ENCODE measurements at places on chromosomes 1 and 21. TPM values are rescaled to one million over a fixed set of nuclear protein-coding genes. Genes with fewer than 3 reads are reported as not detected.

- DNase-seq, result no peak
These were observed 8.2 kb downstream of the EXOC8 start for GRCh38 chr1:231329483-231329882.

- DNase-seq, result no peak
These were observed 17.1 kb downstream of the RC3H1 start for GRCh38 chr1:174005032-174005431.

DNA sequence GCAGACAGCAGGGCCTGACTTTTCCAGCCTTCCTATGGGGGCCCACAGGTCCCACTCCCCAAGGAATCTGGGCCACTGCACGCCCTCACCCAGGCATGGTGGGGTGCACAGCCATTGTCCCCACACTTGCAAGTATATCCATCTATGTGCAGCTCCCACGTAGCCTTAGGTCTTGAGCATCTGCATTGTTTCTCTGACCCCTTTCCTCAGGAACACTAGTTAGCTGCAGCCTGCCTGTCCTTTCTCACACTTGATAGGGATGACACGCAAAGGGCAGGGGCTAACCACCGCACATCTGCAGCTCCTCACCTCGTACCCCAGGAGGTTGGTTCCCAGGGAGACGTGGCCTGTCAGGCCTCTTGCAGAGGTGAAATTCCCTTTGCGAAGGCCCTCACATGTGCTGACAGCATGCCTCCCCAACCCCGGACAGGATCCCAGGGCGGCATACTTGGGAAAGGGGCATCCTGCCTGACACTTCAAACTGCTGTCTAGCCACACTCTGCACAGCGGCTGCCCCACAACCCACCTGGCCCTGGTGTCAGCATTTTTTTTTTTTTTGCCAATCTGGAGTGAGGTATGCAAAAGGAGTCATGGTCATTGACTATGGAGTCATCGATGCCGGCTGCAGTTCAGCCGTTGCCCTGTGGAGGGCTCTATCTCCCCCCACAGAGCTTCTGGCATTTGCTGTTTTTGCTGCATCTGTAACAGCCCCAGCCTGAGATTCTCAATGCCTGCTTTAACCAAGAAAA is 5.0 kb downstream of the JMJD4 start:
- peak; percentile 58 for DNase-seq

DNA sequence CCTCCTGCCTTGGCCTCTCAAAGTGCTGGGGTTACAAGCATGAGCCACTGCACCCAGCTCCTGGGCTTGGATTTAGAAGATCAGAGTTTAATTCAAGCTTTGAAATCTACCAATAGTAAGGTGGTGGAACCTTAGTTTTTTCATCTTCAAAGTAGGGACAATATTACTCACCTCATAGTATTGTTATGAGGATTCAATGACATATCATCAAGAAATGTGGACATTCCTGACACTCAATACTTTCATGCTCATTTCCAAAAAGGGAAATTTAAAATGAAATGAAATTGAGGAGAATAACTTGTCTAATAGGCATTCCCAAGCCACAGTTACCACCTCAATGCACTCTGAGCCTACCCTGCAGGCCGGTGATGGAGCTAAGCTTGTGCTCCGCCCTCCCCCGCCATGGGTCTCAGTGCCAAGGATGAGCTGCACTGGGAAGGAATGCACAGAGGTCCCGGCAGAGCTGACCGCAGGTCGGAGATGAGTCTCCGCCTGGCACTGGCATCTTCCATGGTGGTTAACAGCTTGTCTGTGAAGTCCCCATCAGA is 56.5 kb upstream of the BCAR3 start:
- peak; percentile 99 for DNase-seq

Gene RNU1-3
- 306 TPM for total RNA-seq

Gene THEMIS2
- total RNA-seq, result 4.3 TPM

GRCh38 chr1:25054526-25055323 is 124.6 kb upstream of the RUNX3 start:
- DNase-seq, result no peak

DNA sequence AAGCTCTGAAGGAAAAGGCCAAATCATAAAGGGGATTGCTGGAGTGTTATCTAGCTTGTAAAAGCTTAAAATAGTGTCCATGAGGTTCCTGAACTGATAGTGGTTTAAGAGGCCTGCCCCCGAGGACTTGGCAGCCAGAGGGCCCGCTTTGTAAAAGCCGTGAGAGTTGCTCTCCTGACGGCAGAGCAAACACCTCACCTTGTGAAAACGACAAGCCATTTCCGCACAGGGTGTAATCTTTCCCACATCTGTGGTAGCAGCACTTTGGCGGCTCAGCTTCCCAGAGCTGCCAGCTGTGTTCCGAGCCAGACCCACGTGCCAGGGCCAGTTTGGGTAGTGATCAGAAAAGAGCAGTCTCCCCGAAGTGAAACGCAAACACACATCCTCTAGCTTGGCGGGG is 37.0 kb downstream of the SERBP1 start:
- DNase-seq, result no peak

Gene MTX1
- 96.7 TPM for total RNA-seq

Gene CLEC20A
- total RNA-seq, result not detected

GRCh38 chr1:10910681-10911489 is 101.6 kb upstream of the TARDBP start:
- DNase-seq, result no peak

DNA sequence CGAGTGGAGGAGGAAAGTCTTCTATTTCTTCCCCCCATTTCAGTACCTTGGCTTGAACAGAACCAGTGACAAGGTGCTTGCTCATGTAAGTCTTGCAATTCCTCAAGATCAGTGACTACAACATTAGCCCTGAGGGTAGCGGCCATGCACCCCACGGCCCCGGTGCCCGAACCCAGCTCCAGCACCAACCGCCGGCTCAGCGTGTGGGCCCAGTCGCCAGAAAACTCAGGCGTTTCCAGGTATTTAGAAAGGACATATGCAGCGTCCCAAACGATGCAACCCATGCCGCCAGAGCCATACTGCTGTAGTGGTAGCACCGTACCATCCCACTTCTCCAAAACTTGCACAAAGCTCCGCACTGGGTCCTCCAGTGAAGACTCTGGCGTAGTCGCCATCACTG is 11.2 kb upstream of the MANEAL start:
- DNase-seq, result no peak

- peak; percentile 53 for DNase-seq
These were observed 26.2 kb upstream of the TADA1 start for GRCh38 chr1:166902279-166902678.

DNA sequence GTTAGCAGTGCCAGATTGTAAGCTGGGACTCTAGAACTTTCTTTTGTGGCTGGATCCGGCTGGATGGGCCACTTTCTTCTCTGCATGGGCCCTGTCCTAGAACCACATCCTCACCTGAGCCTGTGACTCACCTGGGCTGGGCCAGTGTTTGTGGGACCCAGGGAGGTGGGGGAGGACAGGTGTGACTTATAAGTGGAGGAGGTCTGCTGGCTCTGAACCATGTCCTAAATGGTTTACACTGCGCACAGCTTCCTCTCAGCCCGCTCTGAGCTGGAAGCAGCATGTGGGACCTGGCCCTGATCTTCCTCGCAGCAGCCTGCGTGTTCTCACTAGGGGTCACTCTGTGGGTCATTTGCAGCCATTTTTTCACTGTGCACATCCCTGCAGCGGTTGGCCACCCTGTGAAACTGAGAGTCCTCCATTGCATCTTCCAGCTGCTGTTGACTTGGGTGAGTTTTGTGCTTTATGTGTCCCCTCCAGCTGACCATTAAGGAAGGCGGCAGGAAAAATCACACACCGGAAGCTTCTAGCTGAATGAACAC is at the start of gene AADACL3:
TSS of gene AADACL3 (plus strand) at position 215 of the 542 bp plus-strand sequence. CDS start at position 282, 67 bp downstream.
- DNase-seq, result no peak

DNA sequence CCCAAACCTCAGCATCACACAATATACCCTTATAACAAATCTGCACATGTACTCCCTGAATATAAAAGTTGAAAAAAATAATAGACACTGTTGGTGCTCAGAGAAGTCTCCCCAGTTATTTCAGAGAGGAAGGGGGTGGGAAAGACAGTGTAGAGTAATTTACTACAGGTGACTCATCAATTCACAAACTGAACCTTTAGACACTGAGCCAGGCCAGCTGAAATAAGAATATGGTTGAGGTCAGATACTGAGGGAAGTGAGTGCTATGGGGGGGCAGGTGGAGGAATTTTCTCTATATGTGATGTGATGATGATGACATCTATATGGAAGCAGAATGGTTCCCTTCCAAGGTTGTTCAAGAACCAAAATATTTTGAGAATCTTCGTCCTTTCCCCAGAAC is 50.1 kb downstream of the MRPL39 start:
- DNase-seq, result no peak

DNA sequence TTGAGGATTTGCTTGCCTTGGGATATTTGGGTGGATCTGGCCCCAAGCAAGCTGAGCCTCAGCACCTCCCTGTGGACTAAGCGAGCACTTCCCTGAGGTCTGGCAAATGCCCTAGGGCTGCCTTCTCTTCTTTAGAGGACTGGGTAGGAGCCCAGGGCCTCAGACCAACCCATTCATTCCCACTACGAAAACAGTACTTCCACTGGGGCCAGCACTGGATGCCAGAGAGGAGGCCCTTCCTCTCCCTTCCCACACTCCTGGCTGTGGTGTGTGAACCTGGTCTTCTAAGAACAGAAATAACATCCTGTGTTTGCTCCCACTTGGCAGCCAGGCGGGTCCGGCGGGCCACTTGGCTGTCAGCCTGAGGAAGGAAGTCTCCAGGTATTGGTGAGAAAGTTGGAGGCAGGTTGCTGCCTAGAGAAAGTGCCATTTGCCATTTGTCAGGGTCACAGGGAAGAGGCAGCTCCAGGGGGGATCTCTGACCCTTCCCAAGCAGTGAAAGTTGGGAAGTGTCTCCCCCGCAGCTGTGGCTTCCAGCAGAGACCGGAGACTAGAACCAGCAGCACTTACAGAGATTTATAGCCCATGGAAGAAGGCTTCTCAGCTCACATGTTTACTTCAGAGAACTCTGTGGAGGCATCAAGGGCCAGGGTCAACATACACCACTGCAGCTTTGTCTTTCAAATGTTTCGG is 323.5 kb downstream of the SIPA1L2 start:
- peak; percentile 54 for DNase-seq

Gene HES3
- total RNA-seq, result not detected

Gene ATP5PO
- total RNA-seq, result 436 TPM

DNA sequence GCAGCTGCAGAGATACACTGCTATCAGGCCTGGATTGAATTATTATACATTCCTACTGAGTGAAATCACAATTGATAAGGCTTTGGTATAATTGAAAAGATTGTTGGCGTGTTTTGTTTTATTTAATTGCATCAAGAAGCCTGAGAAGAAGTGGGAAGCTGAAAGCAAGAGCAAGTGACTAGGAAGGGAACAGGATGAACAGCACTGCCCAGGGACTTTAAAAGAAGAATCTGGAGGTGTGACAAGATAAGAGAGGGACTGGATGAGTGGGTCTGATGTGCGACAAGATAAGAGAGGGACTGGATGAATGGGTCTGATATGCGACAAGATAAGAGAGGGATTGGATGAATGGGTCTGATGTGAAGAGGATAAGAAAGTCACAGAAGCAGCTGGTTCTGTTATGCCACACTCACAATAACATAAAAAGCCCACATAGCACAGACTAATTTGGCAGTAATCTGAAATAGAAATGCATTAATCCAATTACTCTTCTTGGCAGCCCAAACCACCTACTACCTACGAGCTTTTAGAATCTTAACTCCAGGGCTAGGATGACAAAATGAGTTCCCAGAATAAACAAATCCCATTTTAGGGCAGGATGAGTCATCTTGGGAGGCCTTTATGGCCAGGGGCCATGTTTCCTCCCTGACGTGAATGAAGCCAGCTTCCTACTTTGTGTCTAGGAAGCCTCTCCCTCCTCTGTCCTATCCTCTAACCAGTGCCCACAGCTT is 129.7 kb downstream of the DUSP10 start:
- DNase-seq, result peak; percentile 86

- no peak for DNase-seq
These were observed 61.6 kb downstream of the CD46 start for GRCh38 chr1:207813512-207813881.

GRCh38 chr1:19013826-19014548 is 57.5 kb upstream of the IFFO2 start:
- no peak for DNase-seq

- DNase-seq, result no peak
These were observed 21.9 kb upstream of the XPR1 start for GRCh38 chr1:180609643-180610555.

DNA sequence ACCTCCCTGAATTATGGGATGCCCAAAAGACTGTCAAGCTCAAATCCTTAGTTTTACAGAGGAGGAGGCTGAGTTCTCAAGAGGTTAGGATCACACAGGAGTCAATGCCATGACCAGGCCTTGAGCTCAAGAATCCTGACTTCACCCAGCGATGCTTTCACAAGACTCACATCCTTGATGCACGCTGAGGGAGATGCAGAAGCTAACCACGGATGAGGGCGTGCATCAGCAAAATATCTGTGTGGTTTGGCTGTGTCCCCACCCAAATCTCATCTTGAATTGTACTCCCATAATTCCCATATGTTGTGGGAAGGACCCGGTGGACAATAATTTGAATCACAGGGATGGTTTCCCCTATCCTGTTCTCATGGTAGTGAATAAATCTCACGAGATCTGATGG is 133.2 kb downstream of the KCNJ6 start:
- no peak for DNase-seq

Gene CFHR4
- not detected for total RNA-seq

Gene TMEM240
- total RNA-seq, result 0.11 TPM

- peak; percentile 50 for DNase-seq
These were observed 365.3 kb upstream of the PROX1 start for GRCh38 chr1:213622365-213623063.

Data from Daoy (cell line).